Ovary (tissue), 10 donors: ENCODE measurements at places on chromosomes 7 and 10.

GRCh38 chr7:35556515-35557471 is 138.1 kb downstream of the HERPUD2 start:
- no peak for DNase-seq

- no peak for DNase-seq
Measured at GRCh38 chr10:114271075-114271778, 32.2 kb downstream of the VWA2 start.

DNA sequence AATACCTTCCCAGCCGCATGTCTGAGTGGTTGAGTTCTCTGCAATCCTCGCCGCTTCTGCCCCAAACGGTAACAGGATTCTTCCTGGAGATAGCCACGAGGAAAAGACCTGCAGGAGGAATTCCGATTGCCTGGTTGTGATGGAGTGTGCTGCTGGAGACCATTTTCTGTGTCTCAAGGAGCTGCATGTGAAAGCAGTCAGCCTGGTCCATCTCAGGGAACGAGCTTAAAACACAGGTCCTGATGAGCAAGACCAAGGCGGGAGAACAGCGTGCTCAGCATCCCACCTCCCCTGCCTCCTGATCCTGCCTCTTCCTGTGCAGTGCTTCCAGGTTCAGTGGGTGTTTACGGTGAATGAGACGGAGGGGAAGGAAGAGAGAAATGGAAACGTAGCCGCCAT is 26.5 kb downstream of the VIPR2 start:
- no peak for DNase-seq

DNA sequence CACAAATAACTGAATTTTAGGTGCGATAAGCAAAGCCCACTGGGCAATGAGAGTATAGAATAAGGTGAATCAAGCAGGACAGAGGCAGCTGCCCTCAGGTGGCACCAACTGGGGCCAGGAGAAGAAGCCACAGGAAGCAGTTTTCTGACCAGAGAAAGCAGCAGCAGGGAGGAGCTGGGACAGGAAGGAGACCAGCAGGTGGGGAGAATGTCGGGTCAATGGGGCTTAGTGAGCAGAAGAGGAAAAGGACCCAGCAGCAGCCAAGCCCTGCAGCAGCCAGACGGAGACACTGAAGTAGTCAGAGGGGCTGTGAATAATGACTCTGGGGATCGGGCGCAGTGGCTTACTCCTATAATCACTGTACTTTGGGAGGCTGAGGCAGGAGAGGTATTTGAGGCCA is 209.6 kb upstream of the SH2B2 start:
- no peak for DNase-seq

- no peak for DNase-seq
Measured at GRCh38 chr7:146805082-146805481, 688.5 kb downstream of the CNTNAP2 start.
